Thyroid gland (tissue), 4 donors: ENCODE measurements at places on chromosomes 6 and 20. TPM values are rescaled to one million over a fixed set of nuclear protein-coding genes. Genes with fewer than 3 reads are reported as not detected.

TMEM244 gene
- not detected for total RNA-seq

GHRH gene
- total RNA-seq = not detected

TBX18 gene
- total RNA-seq = 1.3 TPM

DNA sequence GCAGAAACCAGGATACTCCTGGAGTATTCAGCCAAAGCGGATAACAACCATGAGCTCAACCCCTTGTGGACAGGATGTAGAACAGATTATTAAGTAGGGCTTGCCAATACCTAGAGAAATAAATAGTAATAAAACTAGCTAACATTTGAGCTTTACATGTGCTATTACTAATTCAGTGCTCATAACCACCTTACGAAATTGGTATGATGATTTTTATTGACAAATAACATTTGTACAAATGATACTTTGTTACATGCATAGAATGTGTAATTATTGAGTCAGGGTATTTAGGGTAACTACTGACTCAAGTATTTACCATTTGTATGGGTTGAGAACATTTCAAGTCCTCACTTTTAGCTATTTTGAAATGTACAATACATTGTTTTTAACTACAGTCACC, 287.9 kb downstream of the CDC5L start:
- no peak for DNase-seq

DNA sequence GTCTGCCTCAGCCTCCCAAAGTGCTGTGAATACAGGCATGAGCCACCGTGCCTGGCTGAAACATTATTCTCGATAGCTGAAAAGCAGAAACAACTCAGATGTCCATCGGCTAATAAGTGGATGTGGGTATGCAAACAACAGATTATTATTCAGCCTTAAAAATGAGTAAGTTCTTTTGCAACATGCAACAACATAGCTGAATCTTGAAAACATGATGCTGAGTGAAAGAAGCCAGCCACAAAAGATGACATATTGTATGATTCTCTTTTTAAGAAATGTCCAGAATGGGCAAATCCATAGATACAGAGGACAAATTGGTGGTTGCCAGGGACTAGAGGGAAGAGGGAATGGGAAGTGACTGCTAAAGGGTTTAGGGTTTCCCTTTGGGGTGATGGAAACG, 61.7 kb downstream of the RIOK1 start:
- DNase-seq = no peak

GRCh38 chr6:158996856-158997255, 3.1 kb downstream of the RSPH3 start:
- no peak for DNase-seq

DNA sequence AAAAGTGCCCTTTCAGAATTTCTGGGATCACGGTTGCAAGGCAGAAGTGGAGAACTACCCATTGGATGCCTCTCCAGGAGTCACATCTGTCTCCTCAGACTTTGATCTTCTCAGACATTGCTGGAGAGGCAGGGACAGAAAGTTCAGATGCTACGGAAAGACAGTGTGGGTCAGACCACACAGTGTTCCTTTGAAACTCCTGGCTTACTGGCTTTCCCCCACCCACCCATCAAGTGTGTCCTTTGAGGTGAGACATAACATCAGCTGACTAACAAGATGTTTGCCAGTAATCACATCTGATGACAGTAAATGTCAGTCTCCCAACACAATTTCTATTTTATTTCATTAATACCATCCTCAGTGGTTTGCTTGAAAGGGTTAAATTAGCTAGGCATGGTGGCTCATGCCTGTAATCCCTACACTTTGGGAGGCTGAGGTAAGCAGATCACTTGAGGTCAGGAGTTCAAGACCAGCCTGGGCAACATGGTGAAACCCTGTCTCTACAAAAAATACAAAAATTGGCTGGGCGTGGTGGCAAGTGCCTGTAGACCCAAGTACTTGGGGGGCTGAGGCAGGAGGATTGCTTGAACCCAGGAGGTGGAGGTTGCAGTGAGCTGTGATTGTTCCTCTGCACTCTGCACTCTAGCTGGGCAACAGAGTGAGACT, 67.2 kb upstream of the SNX9 start:
- no peak for DNase-seq
